GM12878 (cell line): ENCODE measurements at places on chromosomes 16 and 17. TPM values are rescaled to one million over a fixed set of nuclear protein-coding genes. Genes with fewer than 3 reads are reported as not detected.

The LGALS9B gene
- 0.35 and 0.85 TPM in 2 replicates for total RNA-seq

The VWA3A gene
- not detected in 2 replicates for total RNA-seq

The MYH11 gene
- 0.41 and 0.58 TPM in 2 replicates for total RNA-seq

The CNTNAP4 gene
- 1.3 and 1.8 TPM in 2 replicates for total RNA-seq

The ACSM2A gene
- 0.21 TPM in 1 of 2 replicates, not detected in the other for total RNA-seq

- DNase-seq: no peak
- no peaks in the 10 kb centered on the region; the same call in 1 of the 2 replicates for H3K4me1 ChIP-seq
- H3K36me3 ChIP-seq: no peaks in the 10 kb centered on the region
- H3K27ac ChIP-seq: no peak overlapping the region
- H3K27me3 ChIP-seq: no peaks in the 10 kb centered on the region
These were observed 3.6 kb upstream of the TMEM92 start for GRCh38 chr17:50270435-50271362.

GRCh38 chr17:30421592-30421991 is 42.9 kb downstream of the CPD start:
- no peak for DNase-seq
- no peaks in the 10 kb centered on the region for H3K27me3 ChIP-seq
- H3K4me3 ChIP-seq: no peak overlapping the region
- H3K36me3 ChIP-seq: no peaks in the 10 kb centered on the region; the same call in 1 of the 2 replicates

DNA sequence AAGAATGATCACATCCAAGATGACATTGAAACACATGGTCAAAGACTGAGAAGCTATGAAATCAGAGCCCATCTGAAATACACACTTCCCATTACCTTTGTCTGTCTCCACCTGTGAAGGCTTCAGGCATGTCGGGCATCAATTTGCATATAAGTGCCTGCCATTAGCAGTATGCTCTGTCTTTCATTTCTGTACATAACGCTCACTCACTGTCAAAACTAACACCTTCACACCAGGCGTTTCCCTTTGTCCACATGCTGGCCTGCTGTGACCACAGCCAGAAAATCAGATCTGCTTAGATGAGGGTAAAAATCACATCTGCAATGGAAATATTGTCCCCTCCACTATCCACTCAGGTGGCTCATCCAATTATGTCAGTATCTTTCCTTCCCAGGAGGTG is 524.8 kb downstream of the TOX3 start:
- H3K27ac ChIP-seq: no peak overlapping the region
- H3K27me3 ChIP-seq: no peaks in the 10 kb centered on the region
- no peak for DNase-seq
- H3K4me3 ChIP-seq: no peak overlapping the region
- H3K4me1 ChIP-seq: no peaks in the 10 kb centered on the region

- H3K4me3 ChIP-seq: no peak overlapping the region
- no peak for DNase-seq
- H3K36me3 ChIP-seq: no peaks in the 10 kb centered on the region
- H3K4me1 ChIP-seq: no peaks in the 10 kb centered on the region
- no peak overlapping the region for H3K27ac ChIP-seq
These were observed 6.5 kb upstream of the SERPINF1 start for GRCh38 chr17:1755252-1755826.

DNA sequence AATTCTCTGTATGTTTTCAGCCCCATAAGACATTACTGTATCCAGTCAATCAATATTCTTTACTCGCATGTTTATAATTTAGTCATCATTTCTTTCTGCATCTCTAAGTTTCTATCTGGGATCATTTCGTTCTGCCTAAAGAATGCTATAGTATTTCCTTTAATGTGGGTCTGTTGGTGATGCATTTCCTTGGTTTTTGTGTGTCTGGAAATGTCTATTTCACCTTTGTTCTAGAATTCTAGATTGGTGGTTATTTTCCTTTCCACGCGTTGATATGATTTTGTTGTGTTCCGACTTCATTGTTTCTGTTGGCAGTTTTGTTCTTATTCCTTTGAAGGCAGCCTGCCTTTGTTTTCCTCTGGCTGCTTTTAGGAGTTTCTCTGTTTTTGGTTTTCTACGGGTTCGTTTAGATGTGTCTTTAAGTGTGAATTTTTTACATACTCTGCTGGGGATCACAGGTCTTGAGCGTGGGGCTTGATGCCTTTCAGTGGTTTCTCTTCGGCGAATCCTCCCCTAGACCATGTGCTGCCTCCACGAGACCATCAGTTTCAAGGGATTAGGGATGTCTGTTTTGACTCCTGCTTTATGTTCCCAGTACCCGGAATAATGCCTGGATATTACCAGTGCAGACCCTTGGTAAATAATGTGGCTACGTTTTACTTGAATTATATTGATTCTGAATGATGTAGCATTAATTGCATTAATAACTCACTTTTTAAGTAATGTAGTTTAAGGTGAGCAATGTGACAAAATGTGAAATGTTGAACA is 23.5 kb downstream of the POLR3E start:
- H3K27ac ChIP-seq: no peak overlapping the region
- H3K4me1 ChIP-seq: no peaks in the 10 kb centered on the region
- H3K4me3 ChIP-seq: no peak overlapping the region
- no peak for DNase-seq

GRCh38 chr17:45785480-45786193 is 1.5 kb downstream of the CRHR1 start:
- H3K4me3 ChIP-seq: no peak overlapping the region
- no peaks in the 10 kb centered on the region for H3K36me3 ChIP-seq
- H3K27ac ChIP-seq: no peak overlapping the region
- peaks cover 17% of the 10 kb centered on the region for H3K27me3 ChIP-seq
- DNase-seq: no peak
